ENCODE measurements at places on chromosomes 11 and 22.
A peak's percentile ranks its signal among the peaks of the same experiment; 100 is the strongest.

- no peak for DNase-seq
Observed at GRCh38 chr11:116644941-116645305, 127.9 kb downstream of the BUD13 start.

DNA sequence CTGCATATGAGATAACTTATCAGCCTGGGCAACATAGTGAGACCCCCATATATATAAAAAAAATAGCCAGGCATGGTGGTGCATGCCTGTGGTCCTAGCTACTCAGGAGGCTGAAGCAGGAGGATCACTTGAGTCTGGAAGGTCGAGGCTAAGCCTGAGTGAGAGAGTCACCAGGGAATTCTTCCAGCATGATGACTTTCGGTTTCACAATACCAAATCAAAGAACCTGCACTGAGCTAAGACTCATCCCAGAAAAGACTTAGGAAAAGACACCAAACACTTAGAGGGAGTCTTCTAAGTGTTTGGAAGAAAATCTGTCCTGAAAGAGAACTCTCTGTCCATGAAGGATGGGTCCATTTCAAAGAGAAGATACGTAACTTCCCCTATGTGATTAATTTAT, 12.7 kb downstream of the STK33 start:
- no peak for DNase-seq

DNA sequence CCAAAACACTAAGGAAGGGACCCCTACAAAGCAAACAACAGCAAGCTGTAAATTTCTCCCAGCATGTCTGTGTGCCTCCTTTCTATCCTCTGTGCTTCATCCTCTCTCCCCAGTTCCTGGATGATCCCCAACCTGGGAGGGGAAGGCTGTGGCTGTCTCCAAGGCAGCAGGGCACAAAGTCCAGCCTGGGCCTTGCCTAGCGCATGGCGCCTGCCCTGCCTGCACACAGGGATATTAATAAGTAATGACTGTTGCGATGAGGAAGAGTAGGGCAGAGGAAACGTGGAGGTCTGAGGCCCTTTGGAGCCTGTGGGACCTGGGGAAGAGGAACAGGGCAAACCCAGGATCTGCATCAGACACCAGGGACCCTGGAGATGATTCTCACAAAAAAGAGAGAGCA, 2.0 kb downstream of the USH1C start:
- DNase-seq = no peak

DNA sequence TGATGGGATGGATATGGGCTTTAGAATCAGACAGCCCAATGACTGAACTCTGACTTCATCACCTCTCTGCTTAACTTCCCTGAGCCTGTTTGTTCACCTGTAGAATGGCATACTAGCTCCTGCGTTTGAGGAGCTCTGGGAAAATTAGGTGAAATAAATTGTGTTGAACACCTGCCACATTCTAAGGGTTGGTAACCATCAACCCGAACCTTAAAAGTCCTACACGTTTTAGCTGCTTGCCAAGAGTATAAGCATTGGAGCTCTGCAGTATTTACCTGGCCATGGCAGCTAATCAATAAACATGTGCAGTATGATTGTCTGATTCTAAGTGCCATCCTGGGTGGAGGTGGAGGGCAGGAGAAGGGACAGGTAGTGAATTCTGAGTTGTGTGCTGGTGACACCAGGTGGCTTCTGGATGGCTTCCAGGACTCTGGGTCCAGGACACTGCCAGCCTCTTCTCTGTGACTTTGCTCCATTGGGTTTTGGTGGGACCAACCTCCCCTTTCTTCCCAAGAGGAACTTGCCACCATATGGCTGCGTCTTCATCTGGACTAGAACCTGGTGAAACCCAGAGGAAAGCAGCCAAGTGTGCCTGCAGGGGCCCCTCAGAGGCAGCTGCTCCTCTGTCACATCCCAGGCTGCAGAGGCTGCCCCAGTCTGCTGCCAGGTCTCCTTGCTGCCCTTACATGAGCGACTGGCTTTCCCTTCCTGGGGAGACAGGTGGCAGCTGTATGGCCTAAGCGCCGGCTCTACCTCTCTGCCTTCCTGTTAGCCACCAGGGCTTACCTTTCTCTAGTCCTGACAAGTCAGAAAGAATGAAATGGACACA, 85.6 kb downstream of the CACNG2 start:
- no peak for DNase-seq

DNA sequence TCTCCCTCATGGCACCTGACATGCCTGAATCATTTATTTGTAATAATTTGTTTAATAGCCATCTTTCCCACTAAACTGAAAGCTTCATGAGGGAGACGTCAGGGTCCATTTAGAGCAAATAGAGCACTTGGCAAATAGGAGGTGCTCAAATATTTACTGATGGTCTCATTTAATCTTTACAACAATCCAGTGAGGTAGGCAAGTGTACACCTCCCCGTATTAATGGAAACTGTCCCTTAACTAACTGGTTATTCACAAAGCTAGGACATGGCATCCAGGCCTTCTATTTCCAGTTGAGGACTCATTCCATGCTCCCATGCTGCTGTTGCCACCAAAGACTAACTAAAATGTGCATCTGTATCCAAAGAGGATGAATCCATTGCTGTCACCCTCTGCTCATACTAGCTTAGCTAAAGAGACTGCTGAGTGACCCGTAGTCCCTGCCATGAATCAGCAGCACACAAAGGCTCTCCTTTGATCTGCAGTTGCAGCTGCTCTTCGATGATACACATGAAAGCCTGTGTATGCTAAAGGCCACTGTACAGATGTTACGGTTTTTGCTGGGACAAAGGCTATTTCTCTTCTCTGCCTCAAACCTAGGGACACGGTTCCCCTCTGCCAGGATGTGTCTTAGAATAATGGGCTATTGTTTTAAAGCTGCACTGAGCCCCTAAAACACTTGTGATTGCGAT, 82.6 kb downstream of the RAB30 start:
- no peak for DNase-seq

- no peak for DNase-seq
Observed at GRCh38 chr22:24067587-24068376, 56.7 kb downstream of the CABIN1 start.

GRCh38 chr22:44625981-44626687, 75.9 kb upstream of the PRR5 start:
- DNase-seq = peak; percentile 6

DNA sequence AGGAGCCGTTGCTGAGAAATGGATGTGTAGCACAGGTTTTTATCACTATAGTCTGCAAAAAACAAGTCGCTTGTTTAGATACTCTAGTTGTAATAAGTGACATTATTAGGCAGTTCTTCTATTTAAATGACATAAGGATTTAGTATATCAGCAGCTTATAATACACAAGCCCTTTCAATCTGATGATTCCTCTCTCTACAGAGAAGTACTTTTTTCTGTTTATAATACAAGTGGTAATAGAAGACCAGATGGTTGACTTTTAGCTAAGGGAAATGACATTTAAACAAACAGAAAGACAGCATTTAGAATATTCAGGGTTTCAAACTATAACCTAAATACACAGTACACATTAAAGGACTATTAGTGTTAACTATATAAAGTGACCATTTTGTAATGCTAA, 60.4 kb downstream of the IMMP1L start:
- DNase-seq = no peak

DNA sequence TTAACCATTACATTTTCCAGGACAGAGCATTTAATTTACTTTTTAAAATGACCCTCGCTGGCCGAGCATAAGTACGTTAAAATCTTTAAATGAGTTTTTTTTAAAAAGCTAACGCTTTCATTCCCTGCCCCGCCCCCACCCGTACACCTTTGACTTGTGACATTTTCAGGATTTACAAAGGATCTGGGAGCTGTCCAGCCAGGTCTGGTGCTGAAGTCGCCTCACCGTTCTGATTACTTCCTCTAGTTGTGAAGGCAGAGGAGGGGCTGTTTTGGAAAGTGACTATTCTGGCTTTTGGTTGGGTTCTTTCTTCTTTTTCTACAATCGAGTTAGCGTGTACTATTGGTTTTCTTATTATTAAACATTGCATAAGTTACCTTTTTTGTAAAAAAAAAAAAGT, 2.9 kb downstream of the C11orf87 start:
- DNase-seq = no peak

- no peak for DNase-seq
Observed at GRCh38 chr11:123238297-123238696, 43.2 kb upstream of the CLMP start.

DNA sequence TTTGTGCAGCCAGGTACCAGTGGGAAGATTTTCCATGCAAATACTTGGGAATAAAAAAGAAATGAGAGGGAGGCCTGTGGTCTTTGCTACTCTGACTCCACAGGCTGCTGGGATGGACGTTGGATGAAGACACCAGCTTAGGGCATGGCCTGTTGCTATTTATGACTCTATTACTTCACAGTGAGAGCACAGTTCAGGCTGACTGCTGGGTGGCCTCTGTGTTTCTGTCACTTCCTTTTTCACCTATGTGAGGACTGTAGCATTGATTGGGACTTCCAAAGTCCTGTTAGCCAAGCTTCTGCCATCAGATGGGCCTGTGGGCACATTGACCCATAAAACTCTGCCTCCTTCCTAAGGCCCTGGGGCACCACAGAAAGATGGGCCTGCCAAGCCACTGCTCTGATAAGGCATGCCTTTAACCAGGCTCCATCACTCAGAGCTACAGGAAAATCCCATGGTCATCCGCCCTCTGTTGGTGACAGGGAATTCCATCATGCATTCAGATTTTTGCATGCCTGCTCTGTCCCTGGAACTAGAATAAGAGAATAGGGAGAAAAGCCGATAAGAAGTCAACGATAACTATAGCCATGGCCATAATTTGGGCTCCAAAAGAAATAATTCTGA, 64.6 kb downstream of the KCNJ1 start:
- no peak for DNase-seq

- DNase-seq = no peak
Observed at GRCh38 chr22:19398206-19398605, 33.3 kb downstream of the HIRA start.

- DNase-seq = no peak
Observed at GRCh38 chr11:75201771-75202170, 38.8 kb upstream of the TPBGL start.

DNA sequence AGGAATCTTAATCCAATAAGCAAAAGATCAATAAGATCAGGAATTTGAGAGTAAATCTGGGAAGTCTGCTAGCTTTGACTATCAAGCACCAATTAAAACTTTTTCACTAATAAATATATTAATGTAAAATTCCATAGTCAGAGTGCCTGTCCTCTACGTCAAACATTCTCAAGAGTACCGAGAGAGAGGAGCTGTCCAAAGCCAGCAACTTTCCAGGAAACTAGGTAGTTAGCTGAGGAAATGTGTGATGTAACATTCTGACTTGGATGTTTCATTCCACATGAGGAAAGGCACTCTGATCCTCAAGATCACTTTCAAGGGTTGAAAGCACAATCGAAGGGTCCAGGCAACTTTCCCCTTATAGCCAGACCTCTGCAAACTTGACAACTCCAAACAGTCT, 113.2 kb downstream of the STK33 start:
- DNase-seq = no peak

- no peak for DNase-seq
Observed at GRCh38 chr11:117828611-117829368, 4.2 kb upstream of the FXYD2 start.

GRCh38 chr11:133928628-133929059, 28.1 kb downstream of the IGSF9B start:
- no peak for DNase-seq

- peak; percentile 56 for DNase-seq
Observed at GRCh38 chr22:21712751-21713427, 22.7 kb downstream of the YPEL1 start.

DNA sequence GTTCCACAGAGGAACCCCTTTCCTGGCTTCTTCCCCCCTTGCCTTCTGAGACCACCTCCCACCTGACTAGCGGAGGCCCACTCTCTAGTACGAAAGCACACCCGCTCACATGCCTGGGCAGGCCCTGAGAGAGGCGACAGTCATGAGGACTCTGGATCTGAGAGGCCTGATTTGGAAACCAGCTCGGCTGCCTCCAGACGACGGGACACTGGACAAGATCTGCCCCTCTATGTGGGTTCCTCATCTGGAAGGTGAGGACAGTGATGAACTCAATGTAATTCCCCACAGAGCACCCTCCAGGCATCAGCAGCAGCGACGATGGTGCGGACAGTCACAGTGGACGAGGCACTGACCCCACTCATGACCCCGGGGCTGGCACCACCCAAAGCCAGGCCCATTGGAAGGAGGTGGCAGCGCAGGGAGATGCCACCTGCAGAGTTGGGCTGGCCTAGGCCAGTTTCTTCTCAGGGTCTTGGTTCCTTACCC, 7.5 kb downstream of the SULT4A1 start:
- DNase-seq = no peak

DNA sequence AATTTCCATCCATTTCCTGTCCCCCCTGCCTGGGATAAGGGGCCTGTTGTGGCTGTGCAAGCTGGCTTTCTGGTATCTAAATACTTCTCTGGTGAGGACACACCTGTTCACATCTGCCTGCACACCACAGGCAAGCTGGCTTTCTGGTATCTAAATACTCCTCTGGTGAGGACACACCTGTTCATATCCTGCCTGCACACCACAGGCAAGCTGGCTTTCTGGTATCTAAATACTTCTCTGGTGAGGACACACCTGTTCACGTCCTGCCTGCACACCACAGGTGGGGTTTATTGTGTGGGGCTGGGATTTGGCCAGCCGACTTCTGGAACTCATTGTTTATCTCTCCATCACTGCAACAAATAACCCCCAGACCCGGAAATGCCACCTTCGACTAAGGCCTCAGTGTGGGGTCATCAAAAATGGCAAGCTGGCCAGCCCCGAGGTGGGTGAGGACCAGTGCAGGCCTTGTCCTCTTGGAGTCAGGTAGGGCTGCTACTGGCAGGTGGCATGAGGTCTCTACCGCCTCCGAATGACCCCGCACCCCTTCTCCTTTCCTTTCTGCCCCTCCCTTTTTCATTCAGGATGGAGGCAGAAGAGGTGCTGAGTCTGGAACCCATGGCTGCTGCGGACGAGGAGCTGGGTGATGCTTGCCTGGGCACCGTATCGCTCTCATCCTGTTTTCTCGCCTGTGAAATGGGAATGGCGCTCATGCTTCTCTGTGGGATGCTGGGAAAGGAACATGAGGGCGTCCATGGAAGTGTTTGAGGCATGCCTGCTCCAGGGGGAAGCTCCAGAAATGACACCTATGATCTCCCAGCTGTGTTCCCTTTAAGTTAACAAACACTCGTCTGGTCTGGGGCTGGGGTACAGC, 43.5 kb upstream of the MYEOV start:
- no peak for DNase-seq

DNA sequence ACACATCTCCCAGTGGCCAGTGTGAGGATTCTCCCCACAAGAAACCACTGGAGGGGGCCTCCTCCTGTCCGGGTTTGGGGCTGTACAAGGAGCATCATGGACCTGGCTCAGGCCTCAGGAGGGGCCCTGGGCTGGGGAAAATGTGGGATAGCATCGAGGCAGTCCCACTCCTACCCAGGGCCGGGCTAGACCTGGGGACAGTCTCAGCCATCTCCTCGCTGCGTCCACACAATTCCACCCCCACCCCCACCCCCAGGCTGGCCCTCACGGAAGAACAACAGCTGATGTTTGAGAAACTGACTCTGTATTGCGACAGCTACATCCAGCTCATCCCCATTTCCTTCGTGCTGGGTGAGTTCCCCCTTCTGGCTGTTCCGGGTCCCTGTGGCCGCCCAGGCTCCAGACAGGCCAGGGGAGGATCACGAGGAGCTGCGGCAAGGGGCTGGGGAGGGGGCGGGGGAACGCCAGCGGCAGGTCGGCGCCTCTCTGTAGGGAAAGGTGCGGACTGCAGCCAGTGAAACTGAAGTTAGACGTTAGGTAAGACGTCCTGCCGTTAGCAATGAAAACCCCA, 4.8 kb downstream of the BEST1 start:
- DNase-seq = no peak

All from smooth muscle cell of the brain vasculature (primary cell).